Fibroblast of lung (primary cell): ENCODE measurements at places on chromosomes 7 and 10. TPM values are rescaled to one million over a fixed set of nuclear protein-coding genes. Genes with fewer than 3 reads are reported as not detected.

Gene AOAH
- polyA plus RNA-seq = not detected in 2 replicates

Gene TUBAL3
- polyA plus RNA-seq = not detected in 2 replicates

DNA sequence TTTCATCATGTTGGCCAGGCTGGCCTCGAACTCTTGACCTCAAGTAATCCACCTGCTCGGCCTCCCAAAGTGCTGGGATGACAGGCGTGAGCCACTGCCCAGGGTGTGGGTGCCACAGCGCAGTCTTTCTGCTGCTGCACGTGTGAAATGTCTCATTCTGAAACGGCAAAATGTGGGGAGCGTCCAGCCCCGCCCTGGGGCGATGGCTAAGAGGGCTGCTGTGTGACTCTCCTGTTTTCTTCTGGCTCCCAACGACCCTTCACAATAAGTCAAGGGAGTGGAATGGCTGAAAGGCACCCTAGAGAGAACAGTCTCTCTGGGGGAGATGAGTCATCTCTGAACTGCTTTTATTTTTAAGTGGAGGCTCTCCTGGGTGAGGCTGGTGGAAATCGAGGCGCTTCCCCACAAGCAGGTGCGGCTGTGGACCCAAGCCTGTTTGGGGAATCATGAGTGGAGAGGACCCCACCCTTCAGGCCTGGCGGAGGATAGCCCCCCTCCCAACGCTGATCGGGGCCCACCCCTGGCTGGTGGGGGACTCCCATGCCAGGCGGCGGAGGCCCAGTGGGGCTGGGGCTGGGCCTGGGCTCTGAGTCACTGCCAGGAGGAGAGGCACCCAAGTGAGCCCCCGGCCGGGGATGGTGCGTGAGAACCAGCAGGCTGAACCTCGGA, 18.0 kb downstream of the ADAP1 start:
- H3K27ac ChIP-seq = no peak overlapping the region
- H3K27me3 ChIP-seq = no peaks in the 10 kb centered on the region
- H3K36me3 ChIP-seq = no peaks in the 10 kb centered on the region
- peak; percentile 13 for DNase-seq
- H3K4me1 ChIP-seq = no peaks in the 10 kb centered on the region

DNA sequence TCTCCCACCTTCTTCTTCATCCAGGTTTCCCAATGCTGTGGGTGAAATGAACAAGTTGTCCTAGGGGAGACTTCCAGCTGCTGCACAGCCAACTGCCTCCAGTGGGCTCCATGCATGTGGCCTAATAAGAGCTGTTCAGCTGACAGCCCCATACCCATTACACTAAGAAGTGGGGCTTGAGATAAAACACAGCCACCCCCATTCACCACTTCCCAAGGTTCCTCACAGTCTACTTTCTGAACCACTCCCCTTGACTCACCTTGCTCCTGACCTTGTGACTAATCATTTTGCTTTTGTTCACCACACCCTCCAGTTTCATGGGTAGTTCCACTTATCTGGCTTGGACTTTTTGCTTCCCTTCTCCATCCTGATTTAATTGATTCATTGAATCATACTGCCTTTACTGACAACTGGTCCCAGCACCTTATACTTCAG, 119.3 kb downstream of the CABCOCO1 start:
- H3K4me3 ChIP-seq = no peak overlapping the region
- no peak overlapping the region for H3K27ac ChIP-seq
- no peaks in the 10 kb centered on the region for H3K36me3 ChIP-seq

Gene OR2A1
- polyA plus RNA-seq = 0.07 TPM in 1 of 2 replicates, not detected in the other

DNA sequence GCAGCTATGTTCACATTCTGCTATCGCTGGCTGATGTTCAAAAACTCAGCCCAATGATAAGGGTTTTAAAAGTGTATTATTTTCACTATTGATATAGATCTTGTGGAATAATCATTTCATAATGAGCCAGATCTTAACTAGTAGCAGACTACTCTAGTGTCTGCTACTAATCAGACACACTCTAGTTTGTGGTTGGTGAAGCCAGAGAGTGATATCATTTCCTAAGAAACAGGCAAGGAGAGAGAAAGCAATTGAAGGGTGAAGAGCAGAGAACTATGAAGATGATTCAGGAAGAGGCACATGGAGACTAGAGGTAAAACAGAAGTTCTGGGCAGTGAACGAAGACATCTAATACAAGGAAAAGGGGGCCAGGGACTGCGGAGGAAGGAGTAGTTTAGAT, 58.2 kb upstream of the BET1 start:
- H3K4me3 ChIP-seq = no peak overlapping the region
- no peaks in the 10 kb centered on the region for H3K36me3 ChIP-seq
- DNase-seq = peak; percentile 70
- no peaks in the 10 kb centered on the region for H3K27me3 ChIP-seq
- no peak overlapping the region for H3K27ac ChIP-seq
- H3K4me1 ChIP-seq = peaks cover 6% of the 10 kb centered on the region

DNA sequence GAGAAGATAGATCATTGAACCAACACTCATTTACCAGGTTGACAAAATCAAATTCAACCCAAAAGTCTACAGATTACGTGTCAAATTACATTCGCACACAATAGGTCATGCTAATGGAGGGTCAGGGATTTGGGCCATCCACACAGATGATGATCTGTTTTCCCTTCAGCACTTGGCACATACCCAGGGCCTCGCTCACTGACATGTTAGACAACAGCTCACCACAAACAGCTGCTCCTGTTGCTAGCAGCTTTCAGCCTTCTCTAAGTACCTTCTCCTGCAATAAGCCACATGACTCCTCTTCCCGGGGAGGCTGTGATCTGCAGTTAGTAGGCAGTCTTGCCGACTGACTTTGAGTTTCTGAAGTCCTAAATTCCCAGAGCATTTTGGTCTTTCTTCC, 18.4 kb downstream of the NKX2-3 start:
- H3K27me3 ChIP-seq = peaks cover 14% of the 10 kb centered on the region
- H3K4me3 ChIP-seq = no peak overlapping the region
- H3K4me1 ChIP-seq = no peaks in the 10 kb centered on the region
- no peaks in the 10 kb centered on the region for H3K36me3 ChIP-seq

DNA sequence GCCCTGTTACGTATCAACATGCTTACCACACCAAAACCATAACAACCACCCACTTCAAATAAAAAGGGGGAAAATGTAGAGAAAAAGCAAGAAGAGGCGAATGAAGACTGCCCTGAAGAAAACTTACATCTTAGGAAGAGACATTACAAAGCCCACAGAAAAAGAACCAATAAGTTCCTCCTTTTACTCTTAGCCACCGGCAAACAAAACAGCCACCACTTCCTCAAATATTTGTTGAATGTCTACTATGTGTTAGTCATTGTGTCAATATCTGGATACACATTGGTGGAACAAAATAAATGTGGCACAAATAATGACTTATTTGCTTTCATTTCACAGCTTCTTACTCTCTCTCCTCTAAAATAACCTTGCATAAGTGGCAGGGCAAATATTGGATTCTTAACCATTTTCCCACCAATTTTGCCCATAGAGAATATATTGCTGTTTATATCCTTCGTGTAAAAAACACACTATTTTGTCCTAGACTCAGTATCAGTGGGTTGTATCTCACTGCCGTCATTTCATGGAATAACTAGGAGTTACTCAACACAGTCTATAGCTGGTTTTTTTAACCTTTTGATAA, 106.8 kb downstream of the ANK3 start:
- H3K36me3 ChIP-seq = no peaks in the 10 kb centered on the region
- peak; percentile 91 for DNase-seq
- no peak overlapping the region for H3K27ac ChIP-seq

DNA sequence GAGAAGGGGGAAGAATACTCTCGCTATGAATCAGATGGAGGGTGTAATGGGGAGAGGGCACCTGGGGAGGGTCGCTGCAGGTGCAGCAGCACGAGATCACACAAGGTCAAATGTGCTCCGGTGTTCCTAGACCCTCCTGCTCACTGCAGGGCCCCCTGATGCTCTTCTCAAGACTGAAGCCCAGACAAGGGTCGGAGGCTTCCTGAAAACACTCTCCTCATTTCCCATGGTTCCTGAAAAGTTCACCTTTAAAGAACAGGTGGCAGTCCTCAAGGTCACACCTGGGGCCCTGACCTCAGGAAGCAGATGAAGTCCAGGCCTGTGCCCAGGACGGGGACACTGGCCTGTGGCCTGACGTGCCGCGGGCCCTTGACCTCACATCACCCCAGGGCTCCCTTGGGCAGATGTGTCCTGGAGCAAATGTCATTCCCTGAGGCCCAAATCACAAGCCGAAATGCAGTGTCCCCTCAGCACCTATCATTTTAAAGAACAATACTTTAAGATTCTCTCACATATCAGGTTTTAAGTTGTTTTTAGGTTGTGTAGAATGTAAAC, 289.8 kb downstream of the GLRX3 start:
- H3K4me1 ChIP-seq = no peaks in the 10 kb centered on the region
- no peak overlapping the region for H3K27ac ChIP-seq
- DNase-seq = no peak
- no peak overlapping the region for H3K4me3 ChIP-seq
